Adipose tissue (tissue), 3 donors: ENCODE measurements at places on chromosomes 12 and 14. TPM values are rescaled to one million over a fixed set of nuclear protein-coding genes. Genes with fewer than 3 reads are reported as not detected.

RD3L gene
- not detected for polyA plus RNA-seq

HDAC7 gene
- 18.9 TPM for polyA plus RNA-seq

ACSM4 gene
- not detected for polyA plus RNA-seq

UNC79 gene
- polyA plus RNA-seq = 0.10 TPM

WSCD2 gene
- 0.07 TPM for polyA plus RNA-seq

GRIP1 gene
- 0.11 TPM for polyA plus RNA-seq

OTX2 gene
- not detected for polyA plus RNA-seq

RPS6KA5 gene
- polyA plus RNA-seq = 2.8 TPM
